PC-9 (cell line): ENCODE measurements at places on chromosomes 12 and 14.

DNA sequence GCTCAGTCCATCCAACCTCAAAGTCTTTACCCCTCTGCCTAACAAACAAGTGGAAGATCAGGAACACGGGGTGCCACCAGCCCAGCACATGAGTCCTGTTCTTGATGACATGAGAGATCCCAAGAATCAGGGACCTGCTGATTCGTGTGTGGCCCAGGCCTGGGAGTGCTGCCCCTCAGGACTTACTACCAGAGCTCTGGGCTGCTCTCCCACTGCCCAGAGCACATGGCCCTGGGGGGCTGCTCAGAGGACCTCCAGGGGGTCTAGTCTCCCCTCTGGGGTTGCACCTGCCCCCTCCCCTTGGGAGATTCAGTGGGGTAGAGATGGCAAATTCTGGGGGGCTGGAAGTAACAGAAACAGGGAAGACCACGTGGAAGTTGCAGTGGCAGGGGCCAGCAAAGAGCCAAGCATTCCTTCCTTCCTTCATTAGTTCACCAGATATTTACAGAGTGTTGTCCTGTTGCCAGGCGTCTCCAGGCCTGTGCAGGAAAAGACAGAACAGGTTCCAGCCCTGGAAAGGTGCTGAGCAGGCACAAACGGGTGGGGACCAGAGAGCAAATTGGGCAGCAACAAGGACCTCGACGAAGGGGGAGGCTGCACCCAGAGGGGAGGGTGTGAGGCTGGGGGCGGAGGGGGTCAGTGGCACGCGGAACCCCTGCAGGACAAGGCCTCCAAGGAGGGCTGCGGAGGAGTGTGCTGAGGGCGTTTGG is 45.1 kb upstream of the MEG3 start:
- DNase-seq, result no peak

GRCh38 chr12:59929110-59929509 is 333.3 kb downstream of the SLC16A7 start:
- DNase-seq, result peak; percentile 40

DNA sequence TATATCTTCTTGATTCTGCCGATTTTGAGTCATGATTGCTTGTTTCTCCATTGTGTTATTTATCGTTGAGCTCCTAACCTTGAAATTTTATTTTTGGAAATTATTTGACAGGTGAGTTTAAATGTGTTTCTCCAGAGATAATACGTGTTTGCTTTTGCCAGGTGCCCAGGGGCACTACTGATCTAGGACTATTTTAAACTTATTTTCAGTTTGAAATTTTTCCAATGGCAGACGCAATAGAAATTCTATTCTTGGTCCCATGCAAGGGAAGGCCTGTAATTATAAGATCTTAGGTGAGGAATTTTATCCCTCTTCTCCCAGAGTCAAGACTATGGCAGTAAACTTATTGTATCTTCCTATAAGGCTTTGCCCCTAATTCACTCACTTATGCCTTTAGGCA is 252.8 kb downstream of the AEBP2 start:
- DNase-seq, result no peak

GRCh38 chr14:34072921-34073320 is 122.0 kb upstream of the EGLN3 start:
- no peak for DNase-seq

GRCh38 chr14:93525696-93526451 is 95.1 kb downstream of the UNC79 start:
- DNase-seq, result no peak

DNA sequence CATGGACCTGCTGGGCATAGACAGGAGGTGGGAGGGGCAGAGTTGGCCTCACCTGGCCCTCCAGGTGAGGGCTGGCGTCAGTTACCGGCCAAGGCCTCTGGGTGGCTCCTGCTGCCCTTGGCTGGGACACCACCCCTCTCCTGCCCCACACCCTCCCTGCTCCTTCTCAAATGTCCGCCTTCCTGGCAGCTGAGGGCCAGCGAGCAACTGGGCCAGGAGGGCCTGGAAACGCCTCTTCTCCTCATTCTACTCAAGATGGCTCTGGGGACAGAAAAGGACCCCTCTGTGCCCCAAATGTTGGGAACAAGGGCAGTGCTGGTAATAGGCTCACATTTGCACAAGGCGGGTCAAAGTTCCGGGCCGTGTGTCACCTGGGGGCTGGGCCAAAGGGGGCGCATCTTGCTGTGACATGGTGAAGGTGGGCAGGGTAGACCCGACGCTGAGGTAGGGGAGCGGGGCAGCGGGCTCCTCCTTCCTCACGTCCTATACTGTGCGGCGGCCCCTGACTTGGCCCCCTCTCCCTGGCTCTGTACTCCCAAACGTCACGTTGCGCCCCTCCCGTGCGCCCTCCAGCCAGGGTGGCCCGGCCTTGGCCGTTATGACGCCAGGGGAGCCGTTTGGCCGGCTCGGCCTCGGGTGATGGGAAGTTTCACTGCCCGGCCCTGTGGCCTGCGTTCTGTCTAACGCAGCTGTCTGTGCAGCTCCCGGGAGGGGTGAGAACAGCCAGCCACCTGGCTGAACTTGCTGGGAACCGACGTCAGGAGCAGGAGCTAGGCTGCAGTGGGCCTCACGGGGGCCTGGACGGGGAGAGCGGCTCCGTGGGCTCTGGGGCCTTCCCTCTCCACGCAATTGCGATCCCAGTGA is 18.0 kb upstream of the DLK1 start:
- peak; percentile 45 for DNase-seq

- DNase-seq, result no peak
Measured at GRCh38 chr12:120739031-120739762, 13.6 kb downstream of the ACADS start.

- DNase-seq, result no peak
Measured at GRCh38 chr14:93940437-93940836, 13.3 kb downstream of the FAM181A start.

- peak; percentile 8 for DNase-seq
Measured at GRCh38 chr12:45434094-45434493, 218.2 kb downstream of the ANO6 start.

DNA sequence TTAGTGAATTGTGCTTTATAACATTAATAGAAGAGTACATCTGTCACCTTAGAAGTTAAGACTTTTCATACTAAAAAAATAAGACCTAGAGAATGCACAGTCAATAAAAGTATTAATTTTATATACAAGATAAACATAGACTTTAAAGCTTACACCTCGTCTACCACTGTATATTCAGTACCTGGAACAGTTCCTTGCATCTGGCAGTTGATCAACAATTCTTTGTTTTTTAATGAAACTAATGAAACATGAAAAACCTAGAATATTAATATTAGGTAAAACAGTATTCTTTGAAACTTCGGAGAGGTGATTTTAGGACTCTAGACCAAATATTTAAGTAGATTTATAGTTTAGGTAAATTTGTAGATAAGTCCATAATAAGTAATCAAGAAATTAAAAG is 4.3 kb downstream of the GOLT1B start:
- DNase-seq, result no peak

DNA sequence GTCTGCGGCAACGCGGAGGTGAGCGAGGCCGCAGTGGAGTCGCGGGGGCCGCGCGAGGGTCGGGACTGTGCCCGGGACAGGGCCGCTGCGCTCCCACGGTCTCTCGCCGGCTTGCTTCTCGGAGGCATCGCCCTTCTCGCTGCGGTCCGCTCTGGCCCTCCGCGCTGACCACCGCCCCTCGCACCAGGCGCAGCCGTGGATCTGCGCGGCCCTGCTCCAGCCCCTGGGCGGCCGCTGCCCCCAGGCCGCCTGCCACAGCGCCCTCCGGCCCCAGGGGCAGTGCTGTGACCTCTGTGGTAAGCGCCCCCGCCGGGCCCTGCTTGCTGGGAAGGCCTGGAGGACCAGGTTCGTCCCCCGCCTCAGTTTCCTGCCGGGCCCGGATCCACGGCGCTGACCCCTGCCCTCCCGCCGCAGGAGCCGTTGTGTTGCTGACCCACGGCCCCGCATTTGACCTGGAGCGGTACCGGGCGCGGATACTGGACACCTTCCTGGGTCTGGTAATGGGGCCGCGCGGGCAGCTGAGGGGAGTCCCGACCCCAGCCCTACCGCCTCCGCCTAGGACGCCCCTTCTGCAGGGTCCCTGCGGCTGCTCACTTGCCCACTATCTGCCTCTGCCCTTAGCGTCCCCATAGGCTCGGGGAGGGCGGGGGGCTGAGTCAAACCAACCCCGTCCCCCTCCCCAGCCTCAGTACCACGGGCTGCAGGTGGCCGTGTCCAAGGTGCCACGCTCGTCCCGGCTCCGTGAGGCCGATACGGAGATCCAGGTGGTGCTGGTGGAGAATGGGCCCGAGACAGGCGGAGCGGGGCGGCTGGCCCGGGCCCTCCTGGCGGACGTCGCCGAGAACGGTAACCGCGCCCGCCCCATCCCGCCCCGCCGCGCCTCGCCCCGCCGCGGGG is 7.0 kb downstream of the AMN start:
- no peak for DNase-seq

DNA sequence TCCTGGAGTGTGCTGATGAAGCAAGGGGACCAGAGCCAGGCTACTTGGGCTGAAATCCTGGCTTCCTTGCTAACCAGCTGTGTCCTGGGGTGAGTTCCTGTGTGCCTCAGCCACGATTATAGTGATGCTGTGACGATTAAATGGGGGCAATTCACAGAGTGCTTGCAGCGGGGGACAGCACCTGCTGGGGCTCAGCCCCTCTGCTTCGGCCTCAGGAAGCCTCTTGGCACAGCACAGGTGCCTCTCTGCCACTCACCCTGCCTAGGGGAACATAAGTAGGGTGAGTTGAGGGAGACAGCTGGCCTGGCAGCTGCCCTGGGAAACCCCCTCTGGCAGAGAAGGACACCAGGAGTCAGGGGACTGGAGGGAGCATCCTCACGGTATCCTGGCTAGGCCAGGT is 9.4 kb downstream of the KRT80 start:
- no peak for DNase-seq

- no peak for DNase-seq
Measured at GRCh38 chr12:49552899-49553298, 14.1 kb downstream of the KCNH3 start.

GRCh38 chr14:91506226-91506625 is 3.9 kb downstream of the PPP4R3A start:
- no peak for DNase-seq

- DNase-seq, result no peak
Measured at GRCh38 chr14:77270361-77271112, 469 bp downstream of the NGB start.

GRCh38 chr12:20089077-20089476 is 279.3 kb upstream of the PDE3A start:
- no peak for DNase-seq

GRCh38 chr14:30872602-30873001 is 1.8 kb upstream of the COCH start:
- no peak for DNase-seq

- DNase-seq, result no peak
Measured at GRCh38 chr12:30945443-30946164, 19.1 kb downstream of the TSPAN11 start.

DNA sequence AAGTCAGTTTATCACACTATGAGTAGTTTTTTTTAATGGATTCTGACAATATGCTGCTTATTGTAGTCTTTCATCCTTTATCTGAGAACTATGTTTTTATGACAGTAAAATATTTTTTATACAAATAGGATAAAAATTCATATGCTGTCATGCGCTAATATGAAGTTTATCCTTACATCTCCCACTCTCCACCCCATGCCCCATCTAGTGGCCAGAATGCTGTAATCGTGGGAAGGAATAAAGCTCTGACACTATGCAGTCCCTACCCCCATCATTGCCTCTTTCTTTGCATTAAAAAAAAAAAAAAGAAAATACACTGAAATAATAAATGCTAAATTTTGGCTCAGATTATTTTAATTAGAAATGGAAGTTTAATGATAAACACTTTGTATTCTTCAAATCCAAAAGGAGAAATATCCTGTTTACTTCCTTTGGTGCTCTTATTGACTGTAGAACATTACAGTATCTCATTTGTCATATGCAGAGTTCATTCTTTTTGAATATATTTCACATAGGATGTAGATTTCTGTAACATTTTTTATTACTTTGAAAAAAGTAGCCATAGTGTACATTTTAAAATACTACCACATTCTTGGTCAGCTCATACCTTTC is 145.9 kb upstream of the SLCO1C1 start:
- no peak for DNase-seq

DNA sequence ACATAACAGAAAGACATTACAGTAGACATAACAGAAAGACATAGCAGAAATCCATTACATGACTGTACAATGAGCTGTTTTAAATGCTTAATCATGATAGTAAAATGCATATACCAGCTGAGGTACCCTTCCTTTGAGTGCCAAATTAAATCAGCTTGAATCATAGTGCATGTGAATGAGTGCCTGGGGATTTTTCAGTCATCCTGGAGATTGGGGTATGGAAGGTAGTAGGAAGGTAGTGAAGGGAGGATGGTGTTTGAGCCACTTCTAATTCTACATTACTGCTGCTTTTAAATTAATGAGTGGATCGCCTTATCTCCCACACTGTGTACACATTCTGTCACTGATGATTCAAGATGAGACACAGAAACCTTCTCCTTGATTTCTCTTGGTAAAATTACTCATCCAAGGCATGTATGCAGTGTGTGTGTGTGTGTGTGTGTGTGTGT is 534.2 kb downstream of the LRFN5 start:
- DNase-seq, result no peak
